Cerebellum (tissue), 4 donors: ENCODE measurements at places on chromosomes 7 and 10.

- no peak for DNase-seq
Observed at GRCh38 chr7:158453663-158454062, 134.0 kb downstream of the PTPRN2 start.

DNA sequence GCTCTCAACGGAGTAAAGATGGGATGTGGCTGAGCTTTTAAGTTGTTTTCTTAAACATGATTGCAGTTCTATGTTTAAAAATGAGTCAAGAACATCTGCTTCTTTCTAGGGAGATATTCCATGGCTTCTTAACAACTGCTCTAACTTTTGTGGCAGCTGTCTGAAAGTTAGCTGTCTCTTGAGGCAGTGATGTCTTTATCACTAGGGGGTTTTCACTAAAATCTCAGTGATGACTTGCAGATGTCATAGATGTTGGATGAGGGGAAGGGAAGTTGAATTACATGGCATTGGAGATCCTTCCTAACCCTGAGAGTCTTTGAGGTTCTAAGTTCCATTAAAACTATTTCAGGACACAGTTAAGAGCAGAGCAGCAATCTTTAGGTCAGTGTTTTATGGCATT, 43.5 kb downstream of the PRKG1 start:
- DNase-seq, result no peak

DNA sequence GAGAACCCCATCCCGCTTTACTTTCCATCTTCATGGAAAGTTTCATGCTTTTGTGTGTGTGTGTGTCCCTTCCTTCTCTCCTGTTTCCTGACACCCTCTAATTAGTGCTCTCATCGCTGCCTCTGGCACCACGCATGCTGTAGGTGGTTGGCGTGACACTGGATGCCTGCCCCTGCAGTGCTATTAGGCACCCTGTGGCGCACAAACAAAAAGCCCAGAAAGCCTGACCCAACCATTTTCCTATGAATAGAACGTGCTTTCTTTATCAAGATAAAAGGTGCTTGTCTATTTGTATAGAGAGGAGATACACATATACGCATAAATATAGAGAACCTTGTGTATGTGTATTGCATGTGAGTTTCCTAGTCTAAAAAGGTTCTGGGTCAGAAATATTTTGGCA, 120.8 kb upstream of the CDCA7L start:
- no peak for DNase-seq

DNA sequence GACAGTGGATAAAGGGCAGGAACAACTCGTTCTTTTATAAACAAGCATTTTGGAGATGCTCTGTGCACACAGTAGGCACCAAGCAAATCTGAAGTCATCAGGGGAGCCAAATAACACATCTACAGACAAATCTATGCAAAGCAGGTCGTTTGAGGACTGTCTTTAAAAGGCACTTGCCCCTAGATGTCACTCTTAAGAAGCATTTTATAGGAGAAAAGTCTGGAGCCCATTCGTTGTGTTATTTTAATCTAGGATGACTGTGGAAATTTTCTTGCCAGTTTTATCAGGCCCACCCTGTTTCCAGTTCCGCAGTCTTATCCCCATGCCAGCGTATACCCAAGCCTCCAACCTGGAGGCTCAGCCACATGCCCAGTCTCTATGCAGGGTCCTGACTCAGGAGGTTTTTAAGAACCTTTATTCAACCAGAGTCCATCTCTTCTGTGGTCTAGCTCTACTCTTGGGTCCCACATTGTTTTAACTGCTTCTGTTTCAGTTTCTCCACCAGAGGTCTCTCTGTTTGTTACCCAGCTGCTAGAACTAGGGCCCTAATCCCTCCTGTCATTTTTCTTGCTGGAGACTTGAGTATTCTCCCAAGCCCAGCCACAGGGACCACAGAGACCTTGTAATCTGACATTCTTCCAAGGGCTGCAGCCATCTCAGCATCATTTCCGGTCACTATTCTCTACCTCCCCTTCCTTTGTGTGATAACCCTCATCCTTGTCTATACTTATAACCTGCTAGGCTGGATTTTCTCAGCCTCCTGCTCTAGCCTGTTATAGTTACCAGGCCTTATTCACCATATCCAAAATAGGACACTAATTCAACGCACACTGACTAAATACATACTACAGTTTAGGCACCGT, 26.7 kb downstream of the PIK3CG start:
- DNase-seq, result no peak

DNA sequence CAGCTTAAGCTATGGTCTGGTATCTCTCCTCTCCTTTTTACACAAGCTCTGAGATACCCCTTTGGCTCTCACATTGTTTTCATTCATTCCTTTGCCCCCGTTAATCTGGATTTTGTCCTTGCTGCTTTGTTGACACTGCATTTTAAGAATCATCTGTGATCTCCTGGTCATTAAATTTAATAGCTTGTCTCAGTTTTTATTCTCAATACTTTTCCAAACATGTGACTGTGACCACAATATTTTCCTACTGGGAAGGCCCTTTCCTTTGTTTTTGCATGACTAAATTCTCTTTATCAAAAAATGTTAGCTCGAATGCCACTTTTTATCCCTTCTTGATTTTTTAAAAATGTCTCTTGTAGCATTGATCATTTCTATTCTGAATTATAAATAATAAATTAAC, 171.2 kb downstream of the SUGCT start:
- DNase-seq, result no peak

GRCh38 chr10:11019724-11020547, 2.3 kb downstream of the CELF2 start:
- no peak for DNase-seq

DNA sequence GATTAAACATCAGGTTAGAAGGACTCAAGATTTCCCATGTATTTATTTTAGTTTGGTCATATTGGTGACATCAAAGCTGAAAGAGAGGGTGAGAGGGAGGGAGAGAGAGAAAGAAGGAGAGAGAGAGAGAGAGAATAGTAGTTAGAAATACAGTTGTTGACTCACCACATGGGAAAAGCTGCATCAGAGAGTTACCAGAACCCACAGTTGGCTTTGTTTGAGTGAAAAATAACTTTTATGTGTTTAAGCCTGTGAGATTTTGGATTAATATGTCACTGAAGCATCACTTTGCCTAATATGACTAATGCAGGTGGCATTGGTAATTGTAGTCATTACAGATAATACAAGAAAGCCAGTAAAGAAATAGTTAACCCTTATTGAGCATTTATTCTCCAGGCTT, 303.9 kb downstream of the REEP3 start:
- no peak for DNase-seq

DNA sequence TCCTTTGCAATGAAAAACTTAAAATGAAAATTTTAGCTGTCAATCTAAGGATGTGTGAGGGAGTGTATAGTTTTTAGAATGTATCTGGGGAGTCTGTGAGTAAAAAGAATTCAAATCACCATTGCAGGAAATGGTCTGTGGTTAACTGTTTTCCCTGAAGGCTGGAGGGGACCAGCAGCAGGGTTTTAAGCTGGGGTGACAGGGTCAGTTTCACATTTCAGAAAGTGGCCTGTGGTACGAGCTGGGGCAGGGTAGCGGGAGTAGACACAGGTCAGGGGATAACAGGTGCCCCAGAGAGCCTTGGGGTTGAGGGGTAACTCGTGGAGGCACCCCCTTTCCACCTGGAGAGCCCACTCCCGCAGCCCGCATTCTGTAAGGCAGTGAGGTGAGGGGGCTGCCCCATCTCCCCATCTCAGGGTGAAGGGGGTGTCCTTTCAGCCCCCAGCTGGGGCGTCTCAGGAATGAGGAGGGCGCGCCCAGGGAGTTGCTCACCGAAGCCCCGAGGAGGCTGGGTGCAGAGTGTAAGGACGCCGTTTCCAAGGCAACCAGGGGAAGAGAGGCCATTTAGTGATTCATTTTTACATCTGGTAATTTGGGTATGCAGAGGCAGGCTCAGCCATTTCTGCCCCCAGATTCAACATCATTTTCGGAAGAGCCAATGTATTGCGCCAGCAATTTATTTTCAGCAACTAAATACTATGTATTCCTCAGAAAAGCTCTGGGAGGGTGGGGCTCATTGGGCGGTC, 168.9 kb downstream of the SLIT1 start:
- no peak for DNase-seq

- DNase-seq, result no peak
Observed at GRCh38 chr7:9091282-9091681, 657.9 kb downstream of the NXPH1 start.

GRCh38 chr10:59628456-59628855, 81.2 kb downstream of the SLC16A9 start:
- DNase-seq, result no peak

- no peak for DNase-seq
Observed at GRCh38 chr7:132430861-132431822, 145.1 kb downstream of the PLXNA4 start.

- no peak for DNase-seq
Observed at GRCh38 chr10:90743291-90743690, 114.5 kb downstream of the HTR7 start.

- no peak for DNase-seq
Observed at GRCh38 chr7:132291481-132291880, 284.8 kb downstream of the PLXNA4 start.

DNA sequence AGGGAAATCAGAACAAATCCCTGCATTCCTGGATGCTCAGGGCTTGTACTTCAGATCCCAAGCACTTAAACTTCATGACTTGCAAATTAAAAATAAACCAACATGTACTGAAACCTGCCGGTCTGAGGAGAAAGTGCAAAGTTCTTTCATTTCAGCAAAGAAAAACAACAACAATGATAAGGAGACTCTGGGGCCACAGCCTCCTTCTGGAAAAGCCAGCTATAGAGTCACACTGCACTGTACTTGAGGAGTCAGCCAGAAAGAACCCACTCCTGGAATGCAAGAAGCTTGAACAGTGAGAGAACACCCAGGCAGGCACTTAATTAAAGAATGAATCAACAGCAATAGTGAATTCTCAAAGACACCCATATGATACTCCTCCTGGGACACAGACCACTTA, 49.7 kb upstream of the TM9SF3 start:
- no peak for DNase-seq

GRCh38 chr7:66330961-66331360, 125.8 kb downstream of the TPST1 start:
- DNase-seq, result no peak

GRCh38 chr10:46270086-46270811, 16.5 kb upstream of the ANTXRL start:
- no peak for DNase-seq
